NCI-H524 treated with DMSO at 0.1 percent for 48 hours (cell line): ENCODE measurements at places on chromosomes 3 and 15.

DNA sequence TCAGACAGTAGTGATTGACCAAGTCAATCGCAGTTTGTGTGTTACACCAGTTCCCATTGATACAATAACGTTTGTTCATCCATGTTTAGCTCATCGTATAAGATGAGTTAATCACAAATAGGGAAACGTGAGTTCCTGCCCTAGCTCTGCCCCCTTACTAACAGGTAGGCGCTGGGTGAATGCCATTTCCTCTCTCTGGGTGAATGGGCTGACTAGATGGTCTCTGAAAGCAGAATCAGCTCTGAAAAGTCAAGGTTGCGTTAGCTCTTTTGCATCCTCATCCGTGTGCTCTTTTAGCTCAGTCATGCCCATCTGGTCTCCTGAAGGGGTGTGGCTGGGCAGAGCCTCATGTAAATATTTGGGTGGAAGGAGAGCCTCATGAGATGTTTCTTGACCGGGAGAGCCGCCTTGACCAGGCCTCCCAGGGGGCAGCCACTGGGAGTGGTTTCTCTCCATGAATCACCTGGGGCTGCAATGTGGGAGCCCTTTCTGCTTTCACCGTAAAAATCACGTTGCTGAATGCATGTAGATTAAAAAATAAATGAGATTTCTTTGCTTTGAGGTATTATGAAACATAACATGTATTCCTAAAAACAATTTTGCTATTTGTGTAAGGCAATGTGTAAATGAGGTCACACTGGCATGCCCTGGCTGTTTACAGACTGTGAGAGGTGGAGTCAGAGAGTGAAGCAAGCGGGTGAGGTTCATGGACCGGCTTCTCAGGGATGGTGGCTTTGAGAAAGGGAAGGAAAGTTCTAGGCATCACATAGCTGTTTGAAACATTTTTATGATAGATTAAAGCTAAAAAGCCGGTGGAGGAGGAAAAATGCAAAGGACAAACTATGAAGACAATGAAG lies 108.4 kb upstream of the RASGRP1 start:
- DNase-seq, result no peak

DNA sequence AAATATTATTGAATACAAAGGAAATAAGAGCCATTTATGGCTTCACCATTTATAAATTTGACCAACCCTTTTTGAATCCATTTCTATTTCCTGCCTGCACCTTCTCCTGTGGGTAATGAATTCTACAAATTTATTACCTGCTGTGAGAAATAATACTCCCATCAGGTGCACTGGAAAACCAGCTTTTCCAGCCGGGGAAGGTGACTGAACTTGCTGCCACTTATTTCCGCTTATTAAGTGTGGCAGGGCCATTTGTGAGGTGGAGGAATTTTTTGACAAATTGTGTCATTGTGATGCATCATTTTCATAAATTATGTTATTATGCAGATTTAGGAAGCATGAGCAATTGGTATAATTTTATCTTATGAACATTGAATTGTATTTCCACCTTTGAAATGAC lies 151.1 kb downstream of the SQOR start:
- no peak for DNase-seq

DNA sequence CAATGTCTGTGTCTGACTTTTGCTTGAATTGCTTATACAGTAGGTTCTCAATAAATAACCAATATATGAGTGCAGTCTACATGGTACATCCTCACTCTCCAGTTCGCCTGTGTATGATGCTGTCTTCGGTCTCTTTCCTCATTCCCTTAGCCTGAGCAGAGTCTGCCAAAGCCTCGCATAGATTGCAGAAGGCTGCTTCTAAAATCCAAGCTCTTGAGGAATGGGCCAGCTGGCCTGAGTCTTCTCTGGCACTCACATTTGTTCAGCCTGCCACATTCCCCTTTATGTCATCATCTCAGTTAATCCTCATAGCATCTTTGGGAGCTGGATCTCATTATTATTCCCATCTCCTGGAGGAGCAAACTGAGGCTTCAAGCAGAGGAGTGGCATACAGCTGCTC lies 27.2 kb upstream of the ADAMTS7 start:
- no peak for DNase-seq

- DNase-seq, result no peak
These were observed 227.6 kb downstream of the KLF13 start for GRCh38 chr15:31554261-31554660.

DNA sequence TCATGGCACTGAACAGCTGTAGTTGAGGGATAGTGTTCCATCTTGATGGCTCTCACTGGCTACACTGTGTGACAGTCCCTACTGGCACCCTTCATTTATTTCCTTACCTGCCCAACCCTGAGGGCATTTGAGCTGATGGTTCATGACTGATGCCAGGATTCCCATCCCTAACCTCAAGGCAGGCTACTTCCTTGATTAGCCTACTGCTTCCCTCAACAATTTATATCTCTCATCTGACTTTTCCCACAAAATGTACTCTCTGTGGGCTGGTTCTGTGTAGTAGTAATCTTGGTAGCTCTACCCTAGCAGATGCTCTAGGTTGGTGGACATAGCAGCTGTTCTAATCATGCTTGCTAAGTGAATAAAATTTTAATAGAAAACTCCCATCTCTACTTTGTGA lies 106.0 kb downstream of the THRB start:
- DNase-seq, result no peak

GRCh38 chr15:64611085-64611725 lies 150.8 kb downstream of the ZNF609 start:
- no peak for DNase-seq

- DNase-seq, result no peak
These were observed 146.0 kb upstream of the HACD2 start for GRCh38 chr3:123730829-123731228.

GRCh38 chr3:159910991-159911663 lies 77.5 kb upstream of the IL12A start:
- DNase-seq, result no peak

DNA sequence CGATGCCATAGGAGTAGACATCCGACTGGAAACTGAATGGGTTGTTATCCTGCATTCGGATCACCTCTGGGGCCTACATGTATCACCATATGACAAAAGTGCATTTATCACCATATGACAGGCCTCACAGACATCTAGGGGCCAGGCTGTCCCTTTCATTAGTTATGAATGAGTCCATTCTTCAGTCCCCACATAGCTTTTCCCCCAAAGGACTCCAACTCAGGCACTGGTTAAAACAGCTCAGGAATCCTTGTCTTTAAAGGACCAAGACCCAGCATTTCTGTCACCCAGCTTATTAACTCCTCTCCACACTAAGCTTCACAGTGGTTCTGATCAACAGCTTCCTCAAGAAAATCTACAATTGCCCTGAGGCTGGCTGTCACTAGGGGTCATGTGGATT lies 28.3 kb downstream of the MKRN2 start:
- DNase-seq, result no peak

- DNase-seq, result peak; percentile 76
These were observed 72.7 kb downstream of the DZIP3 start for GRCh38 chr3:108662142-108662738.

DNA sequence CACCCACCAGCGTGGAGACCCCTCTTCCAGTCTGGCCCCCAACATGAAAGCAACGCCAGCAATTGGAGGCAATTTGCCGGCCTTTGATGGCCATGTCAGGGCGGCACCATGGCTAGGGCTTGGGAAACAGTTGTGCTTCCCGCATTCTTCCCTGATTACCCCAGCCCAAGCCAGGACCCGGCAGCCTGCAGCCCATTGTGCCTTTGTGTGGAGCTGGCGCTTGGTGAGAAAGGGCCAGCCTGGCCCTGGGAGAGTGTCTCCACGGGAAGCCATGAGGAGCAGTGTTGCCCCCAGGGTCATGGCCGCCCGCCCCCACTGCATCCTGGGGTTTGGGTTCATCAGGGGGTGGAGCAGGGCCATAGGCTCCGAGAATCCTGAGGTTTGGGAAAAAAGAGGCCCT lies 66.0 kb downstream of the DNAJB8 start:
- no peak for DNase-seq

- no peak for DNase-seq
These were observed 500.9 kb upstream of the NAALADL2 start for GRCh38 chr3:174358252-174358651.

DNA sequence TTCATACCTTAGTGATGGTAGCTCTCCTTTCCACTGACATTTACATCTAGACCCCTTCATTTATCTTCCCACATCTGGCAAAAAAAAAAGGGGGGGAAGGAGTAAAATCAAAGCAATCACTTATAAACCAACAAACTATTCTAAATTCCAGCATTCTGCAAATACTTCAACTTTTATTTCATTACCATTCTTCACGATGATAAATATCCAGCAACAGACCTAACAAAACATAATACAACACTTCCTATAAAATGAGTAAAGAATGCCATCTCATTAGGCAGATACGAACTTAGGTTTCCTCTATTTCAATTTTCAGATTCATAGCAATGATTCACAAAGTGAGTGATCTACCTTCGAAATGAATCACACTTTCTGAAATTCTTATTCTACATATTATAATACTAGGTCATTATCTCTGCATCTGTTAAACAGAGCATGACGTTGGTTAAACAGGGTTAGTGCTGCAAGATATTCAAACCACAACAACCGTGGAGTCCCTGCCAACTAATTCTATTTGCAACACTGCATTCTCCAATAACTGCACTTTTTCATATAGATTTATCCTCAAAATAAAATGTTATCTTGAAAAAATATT lies at the start of gene LRRFIP2:
Gene LRRFIP2, minus strand, starts transcription at position 51 of the 595 bp plus-strand sequence. CDS start 25,599 bp downstream, outside the sequence.
- DNase-seq, result no peak

DNA sequence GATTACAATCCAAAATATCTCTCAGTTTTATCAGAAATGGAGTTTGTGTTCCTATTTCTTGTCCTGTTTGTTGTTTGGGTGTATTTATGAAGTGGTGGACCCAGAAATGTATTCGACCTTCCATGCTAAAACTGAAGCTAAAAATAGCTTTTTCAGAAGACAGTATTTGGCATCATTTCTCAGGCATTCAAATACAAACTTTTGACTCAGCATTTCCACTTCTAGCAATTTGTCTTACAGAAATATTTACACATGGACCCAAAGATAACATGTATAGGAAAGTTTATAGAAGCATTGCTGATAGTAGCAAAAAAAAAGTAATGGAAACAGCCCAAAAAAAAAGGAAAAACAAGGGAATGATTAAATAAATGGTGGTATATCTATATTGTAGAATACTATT lies 156.3 kb downstream of the HCN4 start:
- no peak for DNase-seq

GRCh38 chr15:62026487-62027262 lies 33.6 kb downstream of the VPS13C start:
- no peak for DNase-seq

- DNase-seq, result no peak
These were observed 22.6 kb downstream of the SLC51A start for GRCh38 chr3:196238612-196239560.

GRCh38 chr3:113340785-113341184 lies 100.5 kb downstream of the CFAP44 start:
- DNase-seq, result no peak

DNA sequence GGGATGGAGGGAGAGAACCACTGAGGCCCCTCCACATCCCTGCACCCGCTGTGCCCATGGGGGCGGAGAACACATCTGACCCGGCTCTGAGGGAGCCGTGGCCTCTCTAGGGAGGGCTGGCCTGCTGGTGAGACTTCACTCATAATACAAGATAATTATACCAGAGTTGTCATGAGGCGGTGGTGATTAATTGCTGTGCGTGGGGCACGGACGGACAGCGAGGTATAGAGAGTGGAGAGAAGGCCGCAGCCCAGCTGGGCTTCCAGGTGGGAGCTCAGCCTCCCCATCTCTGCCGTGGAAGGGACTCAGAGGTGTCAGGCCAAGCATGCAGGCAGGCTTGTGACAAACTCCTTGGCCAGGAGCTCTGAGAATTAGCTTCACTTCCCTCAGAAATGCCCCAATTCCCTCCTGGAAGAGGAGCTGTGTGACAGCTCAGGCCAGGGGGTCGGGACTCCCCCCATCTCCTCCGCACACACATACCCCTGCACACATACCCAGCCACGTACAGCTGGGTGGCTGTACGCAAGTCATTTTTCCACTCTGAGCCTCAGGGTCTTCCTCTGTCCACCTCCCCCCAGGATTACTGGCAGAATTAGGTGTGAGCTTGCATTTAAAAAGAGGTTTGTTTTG lies 6.0 kb upstream of the GATA2 start:
- no peak for DNase-seq

DNA sequence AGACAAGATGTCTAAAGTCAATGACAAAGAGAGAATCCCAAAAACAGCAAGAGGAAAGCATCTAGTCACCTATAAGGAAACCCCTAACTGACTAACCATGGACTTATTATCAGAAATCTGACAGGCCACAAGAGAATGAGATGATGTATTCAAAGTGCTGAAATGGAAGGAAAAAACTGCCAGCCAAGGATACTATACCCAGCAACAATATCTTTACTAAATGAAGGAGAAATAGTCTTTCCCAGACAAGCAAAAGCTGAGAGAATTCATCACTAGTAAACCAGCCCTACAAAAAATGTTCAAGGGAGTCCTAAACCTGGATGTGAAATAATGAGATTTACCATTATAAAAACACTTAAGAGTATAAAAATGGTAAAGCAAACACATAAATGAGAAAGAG lies 128.0 kb downstream of the SATB1 start:
- no peak for DNase-seq

GRCh38 chr3:42690766-42691680 lies 5.7 kb downstream of the KLHL40 start:
- no peak for DNase-seq

GRCh38 chr3:37546876-37547275 lies 314.8 kb upstream of the CTDSPL start:
- no peak for DNase-seq

DNA sequence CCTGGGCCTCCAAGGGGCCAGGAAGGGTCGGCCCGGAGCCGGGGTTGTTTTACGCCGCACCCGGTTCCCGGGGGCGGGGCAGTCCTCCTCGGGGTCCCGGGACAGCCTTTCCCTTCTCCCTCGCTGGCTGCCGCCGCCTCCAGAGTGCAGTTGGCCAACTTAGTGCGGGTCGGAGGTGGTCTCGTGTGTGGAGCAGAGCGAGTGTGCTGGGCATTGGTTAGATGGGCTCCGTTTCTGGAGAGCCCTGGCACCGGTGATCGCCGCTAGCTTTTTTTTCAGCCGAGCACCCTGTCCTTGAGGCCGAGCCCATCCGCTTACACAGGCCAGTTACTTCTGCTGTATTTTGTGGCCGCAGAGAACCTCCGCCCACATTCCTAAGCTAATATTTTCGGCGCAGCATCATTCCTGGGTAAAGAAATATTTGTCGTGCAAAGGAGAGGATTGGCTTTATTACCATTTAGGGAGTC lies 585 bp downstream of the KIF23 start:
- DNase-seq, result no peak

GRCh38 chr3:131762981-131763564 lies 260.3 kb upstream of the MRPL3 start:
- no peak for DNase-seq

GRCh38 chr15:99574502-99574901 lies 8.7 kb downstream of the MEF2A start:
- DNase-seq, result no peak

DNA sequence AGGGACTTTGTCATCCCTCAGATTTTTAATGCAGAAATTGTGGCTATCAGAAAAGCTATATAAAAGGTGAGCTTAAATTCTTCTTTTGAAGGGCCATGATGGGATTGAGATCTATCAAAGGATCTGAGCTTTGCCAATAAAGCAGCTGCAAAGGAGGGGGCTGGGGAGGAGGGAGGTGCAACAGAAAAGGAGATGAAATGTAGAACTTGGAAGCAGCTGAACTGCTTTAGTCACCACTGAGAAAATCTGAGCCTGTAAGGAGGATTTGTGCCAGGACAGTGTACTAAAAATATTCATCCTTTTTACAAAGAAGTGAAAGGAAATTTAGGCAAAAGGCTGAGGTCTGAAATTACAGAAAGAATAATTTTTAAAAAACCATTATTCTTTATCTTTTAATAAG lies 10.4 kb downstream of the TSPAN3 start:
- DNase-seq, result no peak

- no peak for DNase-seq
These were observed 284.2 kb downstream of the C3orf38 start for GRCh38 chr3:88434001-88434400.

GRCh38 chr3:8279886-8280550 lies 221.6 kb upstream of the LMCD1 start:
- DNase-seq, result no peak
